Chondrocyte (in vitro differentiated cells): ENCODE measurements at places on chromosomes 11 and 22.

DNA sequence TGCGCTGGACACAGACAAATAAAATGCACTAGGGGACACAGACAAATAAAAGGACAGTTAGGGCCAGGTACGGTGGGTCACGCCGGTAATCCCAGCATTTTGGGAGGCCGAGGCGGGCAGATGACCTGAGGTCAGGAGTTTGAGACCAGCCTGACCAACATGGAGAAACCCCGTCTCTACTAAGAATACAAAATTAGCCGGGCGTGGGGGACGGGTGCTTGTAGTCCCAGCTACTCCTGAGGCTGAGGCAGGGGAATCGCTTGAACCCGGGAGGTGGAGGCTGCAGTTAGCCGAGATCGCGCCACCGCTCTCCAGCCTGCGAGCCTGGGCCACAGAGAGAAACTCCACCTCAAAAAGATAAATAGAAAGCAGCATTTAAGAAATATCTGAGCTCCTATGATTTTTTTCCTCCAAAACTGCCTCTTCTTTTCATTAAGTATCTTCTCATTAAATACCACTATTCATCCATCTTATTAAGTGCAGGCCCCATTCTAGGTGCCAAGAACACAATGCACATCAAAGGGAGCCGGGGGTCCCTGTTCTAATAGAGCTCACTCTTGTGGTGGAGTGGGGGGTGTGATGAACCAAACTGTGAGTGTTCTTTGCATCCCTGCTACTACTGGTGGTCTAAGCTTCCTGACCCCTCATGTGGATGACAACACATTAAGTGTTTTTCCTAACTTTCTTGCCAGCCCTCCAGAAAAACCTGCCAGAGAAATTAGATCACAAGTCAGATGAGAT lies 766 bp upstream of the ZNHIT2 start:
- peak; percentile 48 for DNase-seq

GRCh38 chr22:17754233-17754925 lies 19.9 kb downstream of the BID start:
- DNase-seq, result no peak

- DNase-seq, result no peak
Measured at GRCh38 chr22:38504731-38505540, 1.2 kb downstream of the DDX17 start.

GRCh38 chr11:122293296-122294023 lies 177.4 kb upstream of the BLID start:
- DNase-seq, result no peak

DNA sequence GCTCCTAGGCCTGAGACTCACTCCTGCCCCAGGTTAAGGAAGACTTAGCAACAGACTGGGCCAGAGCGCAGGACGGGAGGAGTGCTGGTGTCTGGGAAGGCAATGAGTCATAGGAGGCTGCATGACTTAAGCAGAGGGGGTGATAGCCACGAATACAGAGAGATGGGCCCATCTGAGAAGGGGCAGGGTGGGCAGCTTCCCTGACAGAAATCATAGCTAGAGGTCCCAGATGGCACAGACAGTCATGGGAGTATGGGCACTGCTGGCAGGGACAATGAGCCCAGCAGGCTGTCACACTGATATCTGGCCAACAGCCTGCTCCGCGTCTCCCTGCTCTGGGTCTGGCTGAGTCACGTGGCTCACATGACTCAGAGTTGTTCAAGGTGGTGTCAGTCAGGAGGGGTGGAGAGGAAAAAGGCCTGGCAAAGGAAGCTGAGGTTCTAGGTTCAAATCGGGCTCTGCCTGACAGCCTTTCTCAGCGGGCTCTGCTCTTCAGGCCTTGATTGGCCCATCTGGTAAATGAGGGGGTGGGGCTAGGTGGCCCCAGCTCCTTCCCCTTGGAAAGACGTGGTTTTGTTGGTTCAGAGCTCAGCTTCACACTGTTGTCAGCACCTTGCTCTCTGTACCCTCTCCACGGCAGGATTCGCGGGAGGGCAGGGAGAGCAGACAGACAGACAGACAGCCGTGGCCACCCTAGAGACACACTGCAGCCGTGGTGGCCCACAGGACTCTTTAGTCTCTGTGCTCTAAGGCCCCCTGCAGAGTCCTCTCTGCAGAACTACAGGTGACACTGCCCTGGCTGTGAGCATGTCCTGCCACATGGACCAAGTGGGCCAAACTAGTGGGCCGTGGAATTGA lies 47.8 kb downstream of the DBX1 start:
- no peak for DNase-seq

DNA sequence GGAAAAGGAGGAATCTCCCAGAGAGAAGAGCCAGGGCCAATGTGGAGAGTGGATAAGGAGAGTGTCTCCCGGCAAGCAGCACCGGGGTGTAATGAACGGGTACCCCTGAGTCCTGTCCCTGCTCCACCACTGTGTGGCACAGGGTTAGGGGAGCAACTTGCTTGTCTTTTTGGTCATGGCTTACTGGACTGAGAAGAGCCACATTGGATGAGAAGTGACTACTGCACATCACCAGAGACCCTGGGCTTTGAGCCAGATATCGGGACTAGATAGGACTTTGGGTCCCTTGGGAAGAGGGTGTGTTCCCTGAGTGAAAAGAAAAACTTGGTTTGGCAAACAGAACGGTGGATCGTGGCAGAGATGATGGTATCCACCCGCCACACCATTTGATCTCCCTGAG lies 24.6 kb downstream of the SDHAF2 start:
- DNase-seq, result no peak

DNA sequence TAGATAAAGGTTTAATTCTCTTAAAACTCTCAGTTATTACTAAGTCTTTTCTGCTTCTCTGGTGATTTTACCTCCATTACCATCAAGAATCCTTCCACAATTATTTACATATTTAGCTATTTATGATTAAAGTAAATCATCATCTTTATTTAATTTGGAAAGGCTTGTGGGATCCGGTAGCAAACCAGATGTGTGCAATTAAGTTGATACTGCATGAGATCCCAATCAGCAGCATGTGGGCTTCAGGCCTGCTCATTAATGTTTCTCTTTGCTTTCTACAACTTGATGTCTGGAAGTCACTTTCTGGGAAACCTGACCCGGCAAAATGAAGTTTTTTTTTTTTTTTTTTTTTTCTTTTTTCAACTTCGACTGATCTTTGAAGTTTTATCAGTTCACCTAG lies 558.4 kb upstream of the ANO5 start:
- DNase-seq, result no peak

GRCh38 chr11:82837650-82838049 lies 62.6 kb downstream of the PRCP start:
- DNase-seq, result no peak

DNA sequence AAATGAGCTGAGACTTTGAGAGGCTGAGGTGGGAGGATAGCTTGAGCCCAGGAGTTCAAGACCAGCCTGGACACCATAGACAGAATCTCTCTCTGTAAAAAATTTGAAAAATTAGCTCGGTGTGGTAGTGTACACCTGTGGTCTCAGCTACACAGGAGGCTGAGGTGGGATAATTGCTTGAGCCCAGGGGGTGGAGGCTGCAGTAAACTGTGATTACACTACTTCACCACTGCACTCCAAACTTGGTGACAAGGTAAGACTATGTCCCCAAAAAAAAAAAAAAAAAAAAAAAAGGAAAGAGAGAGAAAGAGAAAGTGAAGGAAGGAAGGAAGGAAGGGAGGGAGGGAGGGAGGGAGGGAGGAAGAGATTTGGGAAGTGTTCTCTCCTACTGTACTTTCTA lies 25.3 kb downstream of the RRP8 start:
- DNase-seq, result no peak

- DNase-seq, result no peak
Measured at GRCh38 chr11:123054301-123055065, 7.5 kb downstream of the HSPA8 start.

GRCh38 chr11:69945157-69945556 lies 125.9 kb upstream of the FGF3 start:
- DNase-seq, result no peak

DNA sequence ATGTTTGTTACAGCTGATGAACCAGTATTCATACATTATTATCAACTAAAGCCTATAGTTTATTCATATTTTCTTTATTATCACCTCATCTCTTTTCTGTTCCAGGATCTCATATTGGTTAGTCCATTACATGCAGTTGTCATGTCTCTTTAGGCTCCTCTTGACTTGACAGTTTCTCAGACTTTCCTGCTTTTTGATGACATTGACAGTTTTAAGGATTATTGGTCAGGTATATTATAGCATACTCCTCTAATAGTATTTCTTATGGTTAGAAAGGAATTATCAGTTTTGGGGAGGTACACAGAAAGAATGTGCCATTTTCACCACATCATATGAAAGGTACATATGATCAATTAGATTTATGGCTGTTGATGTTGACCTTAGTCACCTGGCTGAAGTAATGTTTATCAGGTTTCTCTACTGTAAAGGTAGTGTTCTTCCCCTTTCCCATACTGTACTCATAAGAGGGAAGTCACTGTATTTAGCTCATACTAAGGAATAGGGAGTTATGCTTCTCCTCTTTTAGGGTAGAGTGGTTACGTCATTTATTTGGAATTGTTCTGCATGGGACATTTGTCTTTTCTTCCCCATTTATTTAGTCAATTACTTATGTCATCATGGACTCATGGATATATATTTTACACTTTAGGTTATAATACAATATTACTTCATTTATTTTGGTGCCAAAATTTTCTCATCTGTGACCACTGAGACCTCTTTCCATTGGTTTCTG lies 9.4 kb upstream of the ANO3 start:
- no peak for DNase-seq

DNA sequence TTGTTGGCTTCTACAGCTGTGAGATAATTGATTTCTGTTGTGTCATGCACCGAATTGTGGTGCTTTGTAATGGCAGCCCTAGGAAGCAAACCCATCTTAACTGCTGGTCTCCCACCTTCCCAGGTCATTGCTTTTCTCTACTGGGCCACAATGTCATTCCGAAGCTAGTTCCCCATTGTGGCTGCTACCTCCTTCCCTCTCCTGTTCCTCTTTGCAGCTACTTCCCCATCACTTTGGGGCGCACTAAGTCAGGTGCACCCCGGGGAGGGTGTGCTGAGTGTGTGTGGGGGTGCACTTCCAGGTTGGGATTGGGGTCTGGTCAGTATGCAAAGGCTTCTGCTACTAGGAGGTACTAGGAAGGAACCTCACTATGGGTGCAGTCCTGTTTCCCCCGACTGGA lies 109.3 kb downstream of the ST3GAL4 start:
- DNase-seq, result no peak

GRCh38 chr22:31281733-31282132 lies 10.6 kb downstream of the PIK3IP1 start:
- no peak for DNase-seq

- peak; percentile 68 for DNase-seq
Measured at GRCh38 chr11:126345759-126346585, 9.5 kb upstream of the ST3GAL4 start.

DNA sequence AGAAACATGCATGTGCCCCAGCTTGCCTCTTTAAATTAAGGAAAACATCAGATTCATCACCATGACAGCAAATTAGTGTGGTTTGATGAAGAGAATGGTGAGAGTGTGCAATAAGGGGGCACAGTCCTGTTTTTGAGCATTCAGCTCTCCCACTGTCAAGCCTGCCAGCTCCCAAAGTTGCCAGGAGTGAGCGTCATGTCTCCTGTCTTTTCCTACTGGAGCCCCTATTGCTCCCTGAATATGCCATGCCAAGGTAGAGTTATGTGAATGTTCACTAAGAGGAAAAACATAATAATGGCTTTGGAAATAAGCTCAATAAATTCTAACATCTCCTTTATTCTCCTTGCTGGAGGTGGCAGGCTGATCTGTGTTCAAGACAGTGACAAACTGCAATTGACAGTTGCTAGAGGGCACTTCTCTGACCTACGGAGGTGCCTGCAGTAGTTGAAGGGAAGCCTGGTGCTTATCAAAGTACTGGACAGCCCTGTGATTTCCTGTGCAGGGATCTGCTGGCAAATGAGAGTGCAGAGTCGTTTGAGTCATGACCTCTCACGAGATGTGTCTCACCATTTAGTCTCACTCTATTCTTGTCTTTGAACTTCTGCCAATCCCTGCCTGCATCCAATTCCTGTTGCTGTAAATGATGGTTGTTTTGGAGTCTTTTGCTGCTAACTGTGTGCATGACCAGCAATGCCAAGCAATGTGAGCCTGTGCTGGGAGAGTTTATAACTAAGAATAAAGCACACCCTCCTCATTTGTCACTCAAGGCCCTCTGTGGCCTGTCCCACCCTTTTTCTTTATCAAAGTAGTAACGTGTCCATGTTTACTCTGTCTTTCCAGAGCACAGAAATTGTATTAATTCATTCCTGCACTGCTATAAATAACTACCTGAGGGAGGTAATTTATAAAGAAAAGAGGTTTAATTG lies 34.8 kb downstream of the MRGPRX2 start:
- DNase-seq, result no peak

DNA sequence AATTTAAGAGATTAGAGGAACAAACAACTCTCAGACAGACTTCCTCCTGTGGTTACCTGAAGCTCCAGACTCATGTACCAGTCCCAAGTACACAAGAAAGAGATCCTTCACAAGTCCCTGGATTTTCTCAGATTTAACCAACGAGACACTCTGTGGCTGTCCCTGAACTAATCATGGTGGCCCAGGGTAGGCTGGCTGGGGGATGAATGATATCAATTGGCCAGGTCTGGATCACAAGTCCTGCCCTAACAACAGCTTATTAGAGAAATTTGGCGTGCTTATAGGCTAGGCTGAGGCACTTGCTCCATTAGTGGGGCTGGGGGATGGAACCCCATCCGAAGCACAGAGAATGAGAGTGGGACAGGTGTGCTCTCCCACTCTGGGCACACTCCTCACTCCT lies 22.1 kb downstream of the HEPHL1 start:
- DNase-seq, result no peak

- no peak for DNase-seq
Measured at GRCh38 chr11:109818290-109818689, 274.9 kb upstream of the ZC3H12C start.

- no peak for DNase-seq
Measured at GRCh38 chr22:21632237-21632895, at the start of gene CCDC116. Gene CCDC116, plus strand, starts transcription at chr22:21632760. Its CDS starts 422 bp downstream, at chr22:21633182.

- no peak for DNase-seq
Measured at GRCh38 chr22:30826670-30827355, 132.1 kb downstream of the OSBP2 start.

DNA sequence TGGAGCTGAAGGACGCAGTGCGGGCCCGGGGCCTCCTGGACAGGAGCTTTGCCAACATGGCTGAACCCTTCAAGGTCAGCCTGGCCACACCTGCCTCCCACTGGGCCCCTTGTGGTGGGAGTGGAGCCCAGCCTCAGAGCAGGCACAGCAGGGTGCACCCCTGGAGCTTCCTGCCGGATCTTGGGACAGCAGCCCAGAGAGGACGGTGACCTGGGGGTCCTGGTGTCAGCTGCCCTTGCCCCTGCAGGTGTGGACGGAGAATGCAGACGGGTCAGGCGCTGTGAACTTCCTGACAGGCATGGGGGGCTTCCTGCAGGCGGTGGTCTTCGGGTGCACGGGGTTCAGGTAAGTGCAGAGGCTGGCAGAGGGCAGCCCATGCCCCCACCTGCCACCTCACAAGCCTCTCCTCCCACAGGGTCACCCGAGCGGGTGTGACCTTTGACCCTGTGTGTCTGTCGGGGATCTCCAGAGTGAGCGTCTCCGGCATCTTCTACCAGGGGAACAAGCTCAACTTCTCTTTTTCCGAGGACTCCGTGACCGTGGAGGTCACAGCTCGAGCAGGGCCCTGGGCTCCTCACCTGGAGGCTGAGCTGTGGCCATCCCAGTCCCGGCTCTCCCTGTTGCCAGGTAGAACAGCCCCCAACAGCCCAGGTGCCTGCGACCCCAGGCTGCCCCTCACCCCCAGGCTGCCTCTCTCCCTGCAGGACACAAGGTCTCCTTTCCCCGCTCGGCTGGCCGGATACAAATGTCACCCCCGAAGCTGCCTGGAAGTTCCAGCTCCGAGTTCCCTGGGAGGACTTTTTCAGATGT lies 5.1 kb downstream of the PGGHG start:
- peak; percentile 90 for DNase-seq
